ENCODE measurements at places on chromosomes 2 and 18.

GRCh38 chr2:39696101-39696553, 30.4 kb downstream of the TMEM178A start:
- DNase-seq = no peak

DNA sequence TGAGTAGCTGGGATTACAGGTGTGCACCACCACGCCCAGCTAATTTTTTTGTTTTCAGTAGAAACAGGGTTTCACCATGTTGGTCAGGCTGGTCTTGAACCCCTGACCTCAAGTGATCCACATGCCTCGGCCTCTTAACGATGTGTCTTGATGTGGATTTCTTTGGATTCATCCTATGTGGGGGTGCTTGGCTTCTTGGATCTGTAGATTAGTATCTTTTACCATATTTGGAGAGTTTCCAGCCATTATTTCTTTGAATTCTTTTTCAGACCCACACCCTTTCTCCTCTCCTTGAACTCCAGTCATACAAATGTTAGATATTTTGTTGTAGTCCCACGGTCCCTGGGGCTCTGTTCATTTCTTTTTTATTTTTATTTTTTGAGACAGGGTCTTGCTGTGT, 6.8 kb upstream of the TOGARAM2 start:
- DNase-seq = no peak

GRCh38 chr2:233271693-233272092, 20.2 kb downstream of the ATG16L1 start:
- DNase-seq = no peak

DNA sequence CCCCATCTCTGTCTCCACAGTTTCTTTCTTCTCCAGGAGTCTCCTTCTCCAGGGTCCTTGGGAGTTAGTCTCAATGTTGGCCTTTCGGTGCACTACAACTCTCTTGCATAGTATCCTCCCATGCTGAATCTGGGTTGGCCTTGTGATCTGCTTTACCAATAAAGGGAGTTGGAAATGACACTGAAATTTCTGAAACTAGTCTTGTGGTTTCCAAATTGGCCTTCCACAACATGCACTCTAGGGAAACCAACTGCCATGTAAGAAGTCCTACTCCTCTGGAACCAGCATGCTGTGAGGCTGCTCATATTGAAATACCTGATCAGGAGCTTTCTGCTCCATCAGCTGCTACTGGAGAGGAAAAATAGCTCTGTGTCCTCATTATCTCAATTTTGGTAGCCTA, 9.9 kb upstream of the ABHD3 start:
- no peak for DNase-seq

DNA sequence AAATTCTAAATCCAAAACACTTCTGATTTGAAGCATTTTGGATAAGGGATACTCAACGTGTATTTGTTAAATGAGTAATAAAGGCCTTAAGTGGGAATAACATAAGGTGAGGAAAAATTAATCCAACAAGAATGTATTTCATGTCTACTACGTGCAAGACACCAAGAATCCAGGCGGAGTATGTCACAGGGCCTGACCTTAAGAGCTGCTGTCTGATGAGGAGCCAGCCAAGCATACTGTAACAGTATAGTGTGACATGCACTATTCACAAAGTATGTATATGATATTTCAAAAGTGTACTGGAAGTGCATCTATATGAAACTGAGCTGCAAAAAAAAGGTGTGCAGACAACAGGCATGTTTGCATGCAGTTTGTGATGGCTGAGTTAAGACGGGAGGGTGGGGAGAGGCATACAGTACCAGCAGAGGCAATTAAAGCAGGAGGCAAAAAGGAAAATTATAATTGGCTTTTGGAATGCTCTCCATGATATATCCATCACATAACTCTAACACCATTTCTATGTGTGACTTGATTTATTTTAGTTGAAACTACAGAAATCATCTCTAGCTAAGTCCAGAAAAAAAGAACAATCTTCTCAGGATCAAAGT, 18.2 kb downstream of the IWS1 start:
- DNase-seq = no peak

GRCh38 chr2:218002845-218003180, at the start of gene TNS1:
TSS of gene TNS1 (minus strand) at chr2:218002995. CDS start at chr2:218002872, 123 bp downstream.
- no peak for DNase-seq

GRCh38 chr18:74709452-74709851, 111.8 kb downstream of the ZNF407 start:
- DNase-seq = no peak

Data from amniotic stem cell (primary cell).